ENCODE measurements at places on chromosomes 5 and 9.

- no peak for DNase-seq
Measured at GRCh38 chr9:69140123-69140735, 33.8 kb upstream of the TJP2 start.

DNA sequence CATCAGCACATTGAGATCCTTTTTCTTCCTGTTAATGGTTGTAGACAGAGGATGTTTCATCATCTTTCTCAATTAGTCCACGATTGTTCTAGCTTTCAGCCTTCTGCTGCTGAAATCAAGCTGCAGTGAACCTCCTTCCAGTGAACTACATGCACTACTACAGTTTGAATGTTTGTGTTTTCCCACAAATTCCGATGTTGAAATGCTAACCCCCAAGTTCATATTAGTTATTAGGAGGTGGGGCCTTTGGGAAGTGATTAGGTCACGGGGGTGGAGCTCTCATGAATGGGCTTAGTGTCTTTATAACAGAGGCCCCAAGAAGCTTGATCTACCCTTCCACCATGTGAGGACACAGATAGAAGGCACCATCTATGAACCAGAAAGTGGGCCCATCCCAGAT, 32.9 kb downstream of the NSG2 start:
- DNase-seq, result no peak

- DNase-seq, result no peak
Measured at GRCh38 chr5:90569084-90569483, 10.5 kb downstream of the ADGRV1 start.

DNA sequence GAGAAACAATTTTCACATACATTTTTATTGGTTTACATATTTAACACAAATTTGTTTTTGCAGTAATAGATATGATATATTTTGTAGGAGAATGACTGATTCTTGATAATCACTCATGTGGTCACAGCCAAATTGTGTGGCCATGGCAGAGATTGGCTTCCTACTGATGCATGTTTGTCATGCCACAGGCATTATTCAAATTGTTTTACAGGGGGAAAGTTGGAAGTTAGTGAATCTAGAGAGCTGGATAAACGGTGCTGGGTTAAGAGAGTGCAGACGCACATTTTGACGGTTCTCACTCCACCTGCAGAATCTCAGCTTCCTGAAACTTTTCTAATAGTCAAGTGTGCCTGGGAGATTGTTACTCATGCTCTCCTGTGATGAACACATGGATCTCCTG, 91.1 kb upstream of the FBN2 start:
- DNase-seq, result no peak

DNA sequence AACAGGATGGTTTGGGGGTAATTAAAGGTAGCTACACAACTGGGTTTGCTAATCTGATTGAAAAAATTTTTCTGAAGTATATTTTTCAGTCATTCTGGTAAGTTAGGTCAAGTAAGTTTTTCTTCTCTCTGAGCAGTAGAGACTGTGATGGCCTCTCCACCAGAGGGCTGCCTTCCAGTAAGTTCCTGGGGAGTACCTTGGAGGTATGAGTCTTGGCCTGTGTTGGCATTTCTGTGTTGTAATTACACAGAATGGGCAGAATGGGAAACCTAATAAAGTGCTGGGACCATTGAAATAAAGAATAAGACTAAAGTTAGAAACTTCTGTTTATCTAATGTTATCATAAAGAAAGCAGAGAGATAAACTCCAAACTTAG, 430.8 kb downstream of the ARHGEF28 start:
- no peak for DNase-seq

- DNase-seq, result no peak
Measured at GRCh38 chr5:160105686-160106360, 13.4 kb downstream of the PWWP2A start.

- no peak for DNase-seq
Measured at GRCh38 chr5:1743061-1743768, 56.4 kb downstream of the MRPL36 start.

- DNase-seq, result peak; percentile 90
Measured at GRCh38 chr5:149605998-149606724, 24.9 kb downstream of the ARHGEF37 start.

DNA sequence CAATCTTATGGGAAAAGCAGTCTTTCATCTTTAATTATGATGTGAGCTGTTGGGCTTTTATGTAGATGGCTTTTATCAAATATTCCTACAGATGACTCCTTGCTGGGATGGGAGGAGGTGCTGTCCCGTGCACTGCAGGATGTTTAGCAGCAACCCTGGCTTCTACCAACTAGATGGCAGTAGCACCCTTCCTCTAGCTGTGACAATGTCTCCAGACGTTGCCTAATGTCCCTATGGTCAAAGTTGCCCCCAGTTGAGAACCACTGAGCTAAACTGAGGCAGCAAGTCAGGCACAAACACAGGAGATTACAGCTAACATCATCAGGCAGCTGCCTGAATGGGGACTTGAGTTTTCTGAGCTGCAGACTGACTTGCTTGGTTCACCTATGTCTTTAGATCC, 401.9 kb upstream of the PDE4D start:
- peak; percentile 15 for DNase-seq

DNA sequence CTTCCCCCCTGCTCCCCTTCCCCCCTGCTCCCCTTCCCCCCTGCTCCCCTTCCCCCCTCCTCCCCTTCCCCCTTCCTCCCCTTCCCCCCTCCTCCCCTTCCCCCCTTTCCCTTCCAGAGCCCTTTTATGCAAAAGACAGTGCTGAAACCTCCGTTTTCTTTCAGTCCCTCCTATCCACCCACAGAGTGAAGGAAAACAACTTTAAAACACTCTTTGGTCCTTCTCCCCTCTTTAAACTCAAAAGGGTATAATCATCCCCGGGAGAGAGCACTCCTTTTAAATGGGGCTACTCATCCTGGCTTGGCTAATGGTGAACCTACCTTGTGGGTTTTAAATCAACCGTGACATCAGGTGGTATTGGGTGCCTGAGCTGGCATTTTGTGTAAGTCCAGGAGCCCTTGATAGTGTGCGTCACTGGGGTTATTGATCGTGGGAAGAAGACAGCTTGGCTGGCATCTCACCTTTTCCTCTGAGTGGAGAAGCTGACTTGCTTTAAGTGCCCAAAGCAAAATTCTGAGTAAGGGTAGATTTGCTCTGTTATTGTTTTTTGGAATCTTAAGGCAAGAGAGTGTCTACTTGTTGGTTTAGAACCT, 2.7 kb downstream of the LARP1 start:
- DNase-seq, result no peak

GRCh38 chr5:123285122-123286023, 137.8 kb downstream of the CEP120 start:
- DNase-seq, result no peak

DNA sequence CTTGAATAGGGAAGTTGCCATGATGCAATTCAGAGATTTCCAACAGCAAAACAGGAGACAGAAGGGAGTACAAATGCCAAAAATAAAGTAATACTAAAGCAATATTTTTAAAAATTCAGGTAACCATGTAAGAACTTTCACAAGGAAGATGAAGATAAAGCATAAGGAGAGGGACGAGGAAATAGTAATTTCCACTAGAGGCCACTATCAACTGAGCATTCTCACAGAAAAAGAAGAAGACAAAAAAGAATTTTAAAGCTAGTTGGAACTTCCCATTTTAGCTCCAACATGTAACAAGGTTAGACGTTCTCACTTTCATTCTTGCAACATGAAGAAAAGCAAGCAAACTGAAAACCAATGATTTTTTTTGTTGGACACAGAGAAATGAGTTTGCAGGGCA, 779.9 kb upstream of the CDH6 start:
- DNase-seq, result no peak

GRCh38 chr5:27062451-27062850, 24.1 kb upstream of the CDH9 start:
- DNase-seq, result no peak

GRCh38 chr5:172052450-172053236, 46.2 kb upstream of the FBXW11 start:
- DNase-seq, result peak; percentile 23

DNA sequence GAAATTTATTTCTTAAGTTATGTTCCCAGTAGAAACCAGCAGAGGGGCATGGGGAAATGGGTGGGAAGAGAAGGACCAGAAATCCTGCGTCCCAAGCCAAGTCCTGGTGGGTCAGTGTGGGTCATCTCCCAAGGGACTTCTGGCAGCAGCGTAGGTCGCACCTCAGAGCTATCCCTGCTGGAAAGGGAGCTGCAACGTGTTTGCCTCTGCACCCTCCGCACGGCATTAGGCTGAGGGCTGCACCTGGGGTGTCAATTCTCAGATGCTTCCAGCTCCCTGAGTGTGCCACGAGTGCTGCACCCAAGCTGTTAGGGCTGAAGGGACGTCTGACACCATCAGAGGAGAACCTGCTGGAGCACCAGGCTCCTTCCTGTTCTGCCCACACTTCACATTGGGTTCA, 182.8 kb downstream of the CACNA1B start:
- DNase-seq, result no peak

GRCh38 chr9:95023217-95024003, 294.1 kb downstream of the FANCC start:
- peak; percentile 69 for DNase-seq

DNA sequence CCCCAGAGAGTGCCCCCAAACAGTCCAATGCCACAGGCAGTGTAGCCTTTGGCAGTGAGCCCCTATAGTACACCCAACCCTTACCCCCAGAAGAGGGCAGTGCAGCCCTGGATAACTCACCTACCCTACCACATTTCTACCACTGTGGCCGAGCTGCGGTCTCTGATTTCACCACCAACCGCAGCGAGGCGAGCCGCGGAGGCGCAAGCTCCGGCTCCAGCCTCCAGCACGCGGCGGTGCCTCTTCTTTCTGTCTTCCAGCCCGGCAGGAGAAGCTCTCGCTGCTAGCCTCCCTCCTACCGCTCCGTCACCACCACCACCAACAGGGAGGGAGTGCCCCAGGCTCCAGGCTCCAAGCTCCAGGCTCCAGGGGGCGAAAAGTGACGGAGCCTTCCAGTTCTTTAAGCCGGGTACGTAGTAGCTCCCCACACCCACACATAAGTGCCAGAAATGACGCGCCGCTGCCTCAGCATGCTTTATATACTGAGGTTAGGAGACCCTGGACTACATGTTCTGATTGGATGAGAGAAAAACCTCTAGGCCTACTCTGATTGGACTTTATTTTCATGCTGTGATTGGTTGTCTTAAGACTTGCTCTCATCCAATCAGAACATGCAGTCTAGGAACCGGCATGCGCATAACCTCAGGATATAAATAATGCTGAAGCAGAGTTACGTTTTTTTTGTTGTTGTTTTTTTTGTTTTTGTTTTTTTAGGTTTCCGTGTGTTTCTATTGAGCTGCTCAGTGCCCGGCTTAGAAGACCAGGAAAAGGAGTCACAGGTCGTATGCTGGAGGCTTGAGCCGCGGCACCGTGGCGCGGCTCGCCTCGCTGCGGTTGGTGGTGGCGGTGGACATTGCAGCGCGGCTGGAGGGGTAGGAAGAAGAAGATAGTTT, at the start of gene PCAT7:
Gene PCAT7 (plus strand): TSS at position 645 of the 893 bp plus-strand sequence.
- no peak for DNase-seq

DNA sequence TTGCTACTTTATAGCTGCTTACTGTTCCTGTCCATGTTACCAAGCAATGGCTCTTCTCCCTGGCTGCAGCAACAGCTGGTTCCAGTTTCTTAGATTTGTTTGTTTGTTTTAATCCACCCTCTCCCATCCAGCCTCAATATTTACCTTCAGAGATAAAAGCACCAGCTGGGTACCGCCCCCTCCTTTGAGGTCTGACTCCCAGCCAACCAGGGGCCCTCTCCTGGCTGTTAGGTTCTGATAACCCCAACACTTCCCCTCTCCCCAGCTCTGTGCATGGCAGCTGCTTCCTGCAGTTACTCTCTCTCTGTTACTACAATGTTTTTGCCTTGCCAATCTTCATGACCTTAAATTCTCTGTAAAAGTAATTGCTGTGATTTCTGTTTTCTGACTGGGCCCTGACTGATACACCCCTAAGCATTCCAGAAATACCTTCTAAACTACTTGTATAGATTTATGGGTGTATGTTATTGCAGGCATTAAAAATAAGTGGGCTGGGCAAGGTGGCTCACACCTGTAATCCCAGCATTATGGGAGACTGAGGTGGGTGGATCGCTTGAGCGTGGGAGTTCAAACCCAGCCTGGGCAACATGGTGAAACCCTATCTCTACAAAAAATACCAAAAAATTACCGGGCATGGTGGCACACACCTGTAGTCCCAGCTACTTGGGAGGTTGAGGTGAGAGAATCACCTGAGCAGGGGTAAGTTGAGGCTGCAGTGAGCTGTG, 2.6 kb upstream of the GCNT1 start:
- no peak for DNase-seq

DNA sequence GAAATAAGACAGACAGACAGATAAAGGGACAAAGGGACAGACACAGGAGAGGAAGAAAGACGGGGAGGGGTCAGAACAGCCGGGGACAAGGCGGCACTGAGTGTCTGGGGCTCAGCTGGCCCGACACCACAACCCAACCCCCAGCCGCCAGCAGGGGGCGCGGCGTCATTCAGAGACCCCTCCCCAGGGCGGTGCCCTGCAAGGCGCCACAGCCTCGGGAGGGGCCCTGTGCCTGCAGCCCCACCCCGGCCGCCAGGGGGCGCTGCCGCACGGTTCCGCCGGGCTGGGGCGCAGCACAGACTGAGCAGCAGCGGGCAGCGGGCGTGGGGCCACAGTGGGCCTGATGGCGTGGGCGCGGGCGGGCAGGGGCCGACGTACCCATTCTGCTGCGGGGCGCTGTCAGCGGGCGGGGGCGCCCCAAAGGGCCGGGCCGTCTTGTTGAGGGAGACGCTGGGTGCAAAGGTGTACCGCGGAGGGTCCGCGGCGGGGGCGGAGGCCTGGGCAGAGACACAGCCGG, 5.9 kb downstream of the PDLIM7 start:
- DNase-seq, result no peak

DNA sequence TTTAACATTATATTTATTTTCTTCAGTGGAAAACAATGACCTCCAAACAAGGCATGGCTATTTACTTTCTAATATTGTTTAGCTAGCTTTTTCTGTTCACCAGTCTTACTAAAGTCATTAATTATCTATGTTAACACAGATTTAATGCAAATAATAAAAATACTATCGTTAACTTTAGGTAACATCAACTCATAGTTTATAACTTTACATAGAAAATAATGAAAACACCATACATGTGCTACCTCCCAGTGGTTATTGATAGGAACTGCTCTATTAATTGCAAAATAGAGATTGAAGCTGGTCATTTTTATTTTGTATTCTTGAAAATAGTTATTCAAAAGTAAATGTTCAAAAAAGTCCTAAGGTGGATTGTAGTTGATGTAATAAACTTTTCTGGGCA, 78.3 kb upstream of the HCN1 start:
- no peak for DNase-seq

DNA sequence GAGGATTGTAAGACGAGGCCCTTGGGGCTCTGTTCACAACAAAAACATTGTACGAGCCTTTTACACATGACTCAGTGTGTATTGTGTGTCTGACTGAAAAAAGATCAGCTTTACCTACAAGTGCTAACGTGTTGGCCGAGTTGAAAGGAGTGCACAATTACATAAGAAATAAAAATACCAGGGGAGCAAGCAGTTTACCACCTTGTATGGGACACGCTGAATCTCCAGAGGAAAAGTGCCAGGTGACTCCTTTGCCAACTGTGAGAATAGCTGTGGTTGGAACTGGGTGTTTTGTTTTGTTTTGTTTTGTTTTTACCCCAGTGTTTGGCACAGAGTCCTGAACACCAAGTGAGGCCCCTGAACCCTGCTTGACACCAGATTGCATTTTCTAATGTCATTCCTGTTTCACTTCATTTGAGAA, 32.8 kb upstream of the ZSWIM6 start:
- DNase-seq, result no peak

GRCh38 chr5:126383246-126383645, 40.0 kb upstream of the GRAMD2B start:
- DNase-seq, result no peak
